ENCODE measurements at places on chromosomes 5 and 9.
A peak's percentile ranks its signal among the peaks of the same experiment; 100 is the strongest.

DNA sequence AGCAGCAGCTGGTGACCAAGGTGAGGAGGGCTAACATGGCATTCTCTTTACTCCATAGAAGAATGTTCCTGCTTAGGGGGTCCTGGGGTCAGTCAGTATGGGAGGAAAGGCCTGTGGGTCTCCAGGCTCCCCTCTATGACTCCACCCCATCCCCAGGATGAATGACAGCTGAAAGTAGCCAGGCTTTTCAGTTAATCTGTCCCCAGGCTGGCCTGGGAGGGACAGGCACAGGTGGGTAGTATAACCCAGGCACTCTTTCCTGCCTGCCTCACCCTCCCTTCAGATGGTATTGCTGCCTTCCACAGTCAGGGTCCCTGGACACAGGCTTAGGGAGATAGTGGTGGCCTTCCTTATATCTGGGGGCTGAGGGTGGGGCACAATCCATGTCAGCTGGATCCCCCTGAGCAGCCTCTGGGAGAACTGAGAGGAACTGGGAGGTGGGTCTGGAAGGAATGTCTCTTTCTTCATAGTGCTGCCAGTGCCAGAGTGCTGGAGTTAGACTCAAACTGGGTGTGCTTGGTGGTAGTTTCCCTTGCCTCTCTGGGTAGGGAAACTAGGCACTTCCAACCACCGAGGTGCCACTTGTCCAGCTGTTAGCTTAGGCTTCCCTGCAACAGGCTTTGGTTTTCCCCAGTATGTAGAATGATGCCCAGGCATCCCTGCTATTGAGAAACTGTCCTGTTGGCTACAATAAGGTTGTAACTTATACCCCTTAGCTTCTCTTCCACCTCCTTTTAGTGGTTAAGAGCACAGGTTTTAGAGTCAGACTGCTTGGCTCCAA, 27.8 kb downstream of the LARP1 start:
- no peak for DNase-seq

DNA sequence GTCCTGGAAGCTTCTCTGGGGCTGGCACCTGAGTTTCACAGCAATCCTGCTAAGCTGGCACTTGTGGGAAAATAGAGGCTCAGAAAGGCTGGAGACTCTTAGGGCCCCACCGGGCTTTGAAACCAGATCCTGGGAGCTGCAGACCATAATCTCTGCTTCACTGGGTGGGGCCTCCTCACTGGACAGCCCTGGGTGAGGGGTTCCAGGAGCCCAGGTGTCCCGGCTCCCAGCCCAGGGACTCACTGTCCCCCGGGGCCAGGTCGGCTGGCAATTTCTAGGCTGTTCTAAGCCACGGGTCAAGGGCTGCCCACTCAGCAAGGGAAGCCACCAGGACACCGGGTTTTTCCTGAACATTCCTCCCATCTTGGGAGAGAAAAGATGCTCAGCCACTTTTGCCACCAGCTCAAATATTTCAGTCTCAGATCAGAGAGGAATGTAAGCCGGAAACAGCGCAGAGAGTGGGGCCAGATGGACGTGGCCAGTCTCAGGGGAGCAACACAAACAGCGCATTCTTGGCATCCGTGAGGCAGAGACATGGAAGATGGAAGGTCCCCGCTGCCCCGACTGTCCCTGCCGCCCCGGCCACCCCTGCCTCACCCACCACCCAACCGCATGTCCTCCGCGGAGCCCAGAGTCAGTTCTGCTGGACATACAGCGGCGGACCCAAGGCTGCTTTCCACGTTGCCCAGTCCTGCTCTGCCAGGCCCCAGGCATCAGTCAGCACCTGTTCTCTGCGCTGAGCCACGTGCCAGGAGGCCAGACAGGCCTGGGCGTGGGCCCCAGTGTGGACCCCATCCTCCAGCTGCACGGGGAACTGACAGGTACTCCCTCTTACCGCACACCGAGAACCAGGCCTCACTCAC, 72.6 kb downstream of the VAV2 start:
- no peak for DNase-seq

DNA sequence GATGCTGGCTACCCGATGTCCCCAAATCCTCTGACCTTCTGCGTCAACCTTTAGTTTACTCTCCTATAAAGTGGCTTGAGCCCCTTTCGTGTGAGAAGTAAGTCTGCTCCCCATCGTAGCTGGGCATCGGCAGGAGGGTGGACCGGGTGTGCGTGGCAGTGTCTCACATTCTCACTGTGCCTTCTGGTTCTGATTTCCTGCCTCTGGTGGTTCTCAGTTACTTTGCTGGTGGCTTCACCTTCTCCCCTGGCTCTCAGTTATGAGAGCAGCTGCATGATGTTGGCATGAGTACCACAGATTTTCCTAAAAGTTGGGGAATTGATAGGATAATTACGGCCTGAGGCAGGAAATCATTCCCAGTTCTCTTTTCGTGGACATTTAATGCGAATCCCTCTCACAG, 47.0 kb upstream of the RPS23 start:
- peak; percentile 56 for DNase-seq

DNA sequence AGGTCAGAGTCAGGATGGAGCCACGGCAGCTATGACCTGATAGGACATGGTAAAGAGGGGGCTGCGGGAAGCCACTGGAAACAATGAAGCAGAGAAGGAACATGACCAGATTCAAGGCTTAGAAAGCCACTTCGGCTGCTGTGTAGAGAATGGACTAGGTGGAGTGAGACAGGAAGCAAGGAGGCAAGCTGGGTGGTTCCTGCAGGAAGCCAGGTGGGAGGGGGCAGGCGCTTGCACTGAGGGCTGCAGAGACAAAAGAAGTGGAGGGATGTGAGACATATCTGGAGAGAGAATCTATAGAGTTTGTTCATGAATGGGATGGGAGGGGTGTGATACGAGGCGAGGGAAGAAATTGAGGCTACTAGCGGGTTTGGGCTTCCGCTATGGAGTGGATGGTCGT, 19.0 kb upstream of the N4BP3 start:
- no peak for DNase-seq

DNA sequence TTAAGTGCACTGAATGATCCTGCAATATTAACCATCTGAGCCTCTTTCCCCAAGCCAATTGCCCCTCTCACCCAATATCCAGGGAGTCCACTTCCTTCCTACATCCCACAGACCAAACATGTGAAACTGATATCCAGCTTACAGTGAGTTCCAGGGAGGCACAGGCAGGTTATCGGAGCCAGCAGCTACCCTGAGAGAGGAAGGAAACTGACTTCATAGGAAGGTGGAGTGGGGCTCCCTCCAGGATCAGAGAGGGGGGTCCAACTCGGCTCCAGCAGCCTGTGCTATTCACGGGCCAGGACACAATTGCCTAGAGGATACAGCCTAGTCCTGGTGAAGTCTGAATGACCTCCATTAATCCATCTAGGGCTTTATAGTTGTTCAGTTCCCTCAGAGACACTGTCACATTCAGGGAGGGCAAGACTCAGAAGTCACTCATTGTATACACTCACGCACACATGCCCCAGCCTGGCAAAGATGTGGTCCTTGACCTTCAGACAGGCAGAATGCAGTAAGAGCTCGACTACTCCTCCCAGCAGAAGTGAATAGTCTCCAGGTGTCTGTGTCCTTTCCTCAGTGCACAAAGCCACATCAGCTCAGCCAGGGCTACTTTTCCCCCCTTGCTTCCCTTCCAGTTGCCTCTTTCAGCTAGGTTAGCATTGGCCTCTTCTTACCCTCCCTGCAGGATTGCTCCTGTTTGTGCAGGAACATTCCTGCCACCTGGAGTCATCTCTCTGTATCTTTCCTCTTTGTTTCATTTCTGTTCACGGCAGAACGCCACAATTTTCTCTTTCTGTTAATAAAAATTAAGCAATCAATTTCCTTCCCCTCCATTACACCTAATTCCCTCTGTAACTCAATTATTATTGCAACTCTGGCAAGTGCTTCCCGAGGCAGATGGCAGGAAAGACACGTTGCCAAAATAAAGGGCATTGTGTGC, 501.7 kb downstream of the ARHGEF28 start:
- no peak for DNase-seq

DNA sequence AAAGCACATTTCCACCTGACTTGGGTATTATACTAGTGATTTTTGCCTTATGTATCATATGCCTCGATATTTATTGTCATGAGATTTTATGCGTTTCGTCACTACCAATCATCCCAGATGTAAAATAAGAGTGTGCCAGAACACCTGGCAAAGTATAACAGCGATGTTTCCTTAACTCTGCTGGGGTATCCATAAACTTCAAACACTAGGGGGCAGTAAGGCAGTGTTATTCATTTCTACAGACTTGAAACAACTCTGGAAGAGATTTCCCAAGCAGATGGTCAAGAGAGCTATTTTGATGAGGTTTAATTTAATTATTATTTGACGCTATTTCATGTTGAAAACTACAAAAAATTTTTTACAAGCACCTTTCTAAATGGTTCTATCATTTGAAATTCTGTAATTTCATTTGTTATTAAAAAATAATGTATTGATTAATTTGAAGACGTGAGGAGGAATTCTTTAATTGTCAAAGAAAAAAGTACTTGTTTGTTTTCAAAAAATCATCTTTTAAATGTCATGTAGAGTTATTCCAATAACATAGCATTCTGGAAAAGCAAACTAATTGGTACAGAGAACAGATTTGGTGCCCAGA, 388.5 kb upstream of the CTNND2 start:
- no peak for DNase-seq

- no peak for DNase-seq
Measured at GRCh38 chr5:93294996-93295395, 286.0 kb downstream of the NR2F1-AS1 start.

GRCh38 chr9:119400606-119401005, 31.4 kb upstream of the BRINP1 start:
- DNase-seq: no peak

- peak; percentile 7 for DNase-seq
Measured at GRCh38 chr5:109589986-109590385, 99.7 kb upstream of the MAN2A1 start.

DNA sequence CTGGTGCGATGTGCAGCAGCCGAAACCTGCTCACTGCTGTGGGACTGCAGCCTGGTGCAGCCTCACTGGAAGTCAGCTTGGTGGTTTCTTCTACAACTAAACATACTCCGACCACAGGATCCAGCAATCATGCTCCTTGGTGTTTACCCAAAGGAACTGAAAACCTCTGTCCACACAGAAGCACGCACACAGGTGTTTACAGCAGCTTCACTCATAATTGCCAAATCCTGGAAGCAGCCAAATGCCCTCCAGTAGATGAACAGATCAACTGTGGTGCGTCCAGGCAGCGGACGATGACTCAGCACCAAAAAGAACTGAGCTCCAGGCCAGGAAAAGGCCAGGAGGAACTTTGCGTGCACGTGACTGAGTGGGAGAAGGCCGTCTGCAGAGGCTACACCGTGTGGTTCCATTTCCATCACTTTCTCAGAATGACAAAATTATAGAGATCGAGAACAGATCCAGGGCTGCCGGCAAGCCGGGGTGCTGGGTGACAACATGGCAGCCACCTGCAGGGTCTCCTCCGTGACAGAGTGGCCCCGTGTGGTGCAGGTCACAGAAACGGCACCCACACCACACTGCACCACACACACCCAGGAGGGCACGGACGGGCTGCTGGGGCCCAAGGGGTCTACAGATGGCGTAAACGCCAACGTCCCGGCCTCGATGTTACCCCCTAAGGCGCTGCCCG, 23.1 kb upstream of the NSMF start:
- no peak for DNase-seq

GRCh38 chr9:18614651-18615050, 140.7 kb downstream of the ADAMTSL1 start:
- no peak for DNase-seq

DNA sequence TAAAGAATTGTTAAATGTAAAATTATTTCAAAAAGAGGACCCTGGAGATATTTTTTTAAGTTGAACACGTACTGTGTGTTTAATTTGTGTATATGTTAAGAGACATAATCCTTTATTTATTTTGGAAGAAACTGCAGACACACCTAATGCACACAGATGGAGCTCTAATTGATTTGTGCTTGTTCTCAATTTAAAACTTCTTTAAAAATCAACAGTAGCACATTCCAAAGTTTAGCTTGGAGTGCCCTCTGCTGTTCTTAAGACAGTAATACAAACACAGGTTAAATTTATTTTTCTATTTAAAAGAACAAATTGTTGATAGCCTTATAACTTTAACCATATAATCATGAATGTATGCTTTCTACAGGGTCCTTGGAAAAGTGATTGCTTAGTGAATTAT, 277.6 kb upstream of the ADAMTS16 start:
- no peak for DNase-seq

Data from DND-41 (cell line).